ENCODE measurements at places on chromosomes 2 and 18. TPM values are rescaled to one million over a fixed set of nuclear protein-coding genes. Genes with fewer than 3 reads are reported as not detected.

Gene CHAC2
- 16.6 TPM for total RNA-seq

Gene TGFA
- 0.26 TPM for total RNA-seq

Gene DSG1
- total RNA-seq = not detected

Gene RNF125
- total RNA-seq = 0.60 TPM

Gene CFAP221
- 1.1 TPM for total RNA-seq

Gene TUBA3D
- total RNA-seq = not detected

Gene GAL3ST2
- total RNA-seq = not detected

Gene CFAP65
- under 0.01 TPM for total RNA-seq

Gene ALKAL2
- not detected for total RNA-seq

Gene CLHC1
- 5.5 TPM for total RNA-seq

Gene ANO7
- 0.59 TPM for total RNA-seq

Gene NEU2
- total RNA-seq = not detected

Gene FSHR
- total RNA-seq = not detected

Gene CD8A
- not detected for total RNA-seq

Gene POTEF
- under 0.01 TPM for total RNA-seq

Gene TMEM200C
- not detected for total RNA-seq

Gene UGT1A10
- not detected for total RNA-seq

Gene IGFBP5
- 0.20 TPM for total RNA-seq

Gene LIMS4
- total RNA-seq = 12.4 TPM

Gene SPATA3
- total RNA-seq = not detected

Gene MYCN
- 3.1 TPM for total RNA-seq

Gene GKN2
- total RNA-seq = not detected

Gene SLC8A1
- total RNA-seq = 12.5 TPM

Gene NT5DC4
- total RNA-seq = not detected

Gene NGEF
- 0.14 TPM for total RNA-seq

Gene BIN1
- total RNA-seq = 60.6 TPM

Gene PRKAG3
- not detected for total RNA-seq

Gene CYS1
- 0.04 TPM for total RNA-seq

Gene NRP2
- total RNA-seq = 82.0 TPM

Gene SLC4A5
- 0.04 TPM for total RNA-seq

Gene EFR3B
- total RNA-seq = 0.28 TPM

Gene CHRND
- not detected for total RNA-seq

Gene SCYGR4
- total RNA-seq = not detected

Gene ANKRD30B
- total RNA-seq = not detected

Gene HOXD3
- not detected for total RNA-seq

Gene CPO
- not detected for total RNA-seq

Gene SLC9A4
- not detected for total RNA-seq

Gene NPAS2
- total RNA-seq = 9.8 TPM

Gene LINC00305
- total RNA-seq = not detected

Gene C2orf66
- total RNA-seq = 0.07 TPM

Gene TLX2
- not detected for total RNA-seq

Gene COL4A3
- total RNA-seq = 0.04 TPM

Gene STARD6
- 0.33 TPM for total RNA-seq

Gene SYT4
- total RNA-seq = not detected

Gene AUP1
- 124 TPM for total RNA-seq

Gene EN1
- not detected for total RNA-seq

Gene MTIF2
- 36.0 TPM for total RNA-seq

Gene PGAP1
- 10.4 TPM for total RNA-seq

Gene RGPD3
- 0.20 TPM for total RNA-seq

Gene GPR45
- not detected for total RNA-seq

Gene CERKL
- total RNA-seq = not detected

Gene ACP1
- total RNA-seq = 89.2 TPM

Gene ASB18
- total RNA-seq = not detected

Gene GLI2
- not detected for total RNA-seq

Gene ARHGAP15
- total RNA-seq = not detected

Gene GPD2
- 45.0 TPM for total RNA-seq

Gene ZNF2
- total RNA-seq = 9.4 TPM

Gene CYRIA
- total RNA-seq = 27.0 TPM
